ENCODE measurements at places on chromosomes 6 and 20.

GRCh38 chr20:61845233-61845671 is 220.4 kb downstream of the TAF4 start:
- DNase-seq, result no peak

DNA sequence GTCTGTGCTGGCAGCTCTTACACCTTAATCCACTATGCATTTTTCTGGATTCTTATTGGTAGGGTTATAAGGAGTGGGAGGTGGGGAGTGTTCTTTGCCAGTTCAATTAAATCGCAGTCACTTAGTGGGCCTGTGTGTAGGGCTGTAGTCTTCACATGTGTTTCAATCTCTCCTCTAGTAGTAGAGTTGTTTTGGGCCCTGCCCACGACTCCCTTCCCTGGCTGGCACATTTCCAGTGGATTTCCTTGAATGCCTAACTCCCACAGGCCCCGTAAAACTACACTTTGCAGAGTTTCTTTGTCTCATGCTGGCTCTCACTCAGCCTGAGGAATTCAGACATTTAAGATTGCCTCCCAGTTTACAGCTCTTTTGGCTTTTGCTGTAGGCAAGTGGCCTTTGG is 414.0 kb upstream of the OPRM1 start:
- DNase-seq, result no peak

DNA sequence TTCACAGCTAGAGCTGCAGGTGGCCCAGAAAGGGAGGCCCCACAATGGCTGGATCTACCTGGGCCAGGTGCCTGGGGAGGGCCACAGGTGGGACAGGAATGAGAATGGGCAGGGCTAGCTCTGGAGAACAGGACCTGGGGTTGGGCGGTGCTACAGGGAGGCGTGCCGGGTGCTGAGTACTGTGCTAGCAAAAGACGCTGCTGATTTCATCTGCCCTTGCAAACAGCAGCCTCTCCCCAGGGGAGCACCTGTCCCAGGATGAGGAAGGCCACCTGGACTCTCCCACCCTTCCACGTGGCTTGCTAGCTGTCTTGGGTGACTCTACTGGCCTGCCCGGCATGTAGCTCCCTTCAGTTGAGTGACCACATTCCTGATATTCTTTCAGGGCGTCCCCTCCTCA is 6.6 kb upstream of the YTHDF1 start:
- DNase-seq, result no peak

DNA sequence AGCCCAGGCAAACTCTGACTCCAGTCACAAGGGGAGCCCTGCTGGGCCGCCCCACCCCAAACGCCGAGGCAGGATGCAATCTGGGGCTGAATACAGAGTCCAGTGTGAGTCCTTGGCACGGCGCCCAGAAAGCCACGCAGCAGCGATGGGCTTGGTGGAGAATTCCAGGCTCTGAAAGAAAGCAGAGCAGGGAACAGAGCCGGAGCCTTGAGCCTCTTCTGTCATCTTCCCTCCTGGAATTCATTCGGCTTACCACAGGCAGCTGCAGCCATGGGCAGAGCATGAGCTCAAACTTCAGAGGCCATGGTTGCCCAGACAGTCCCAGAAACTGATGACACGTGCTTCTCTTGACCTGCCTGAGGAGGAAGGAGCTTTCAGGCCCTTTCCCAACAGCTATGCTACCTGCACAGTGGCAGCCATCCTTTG is 441.1 kb upstream of the JARID2 start:
- no peak for DNase-seq

GRCh38 chr20:11188843-11189603 is 515.2 kb upstream of the JAG1 start:
- DNase-seq, result no peak

DNA sequence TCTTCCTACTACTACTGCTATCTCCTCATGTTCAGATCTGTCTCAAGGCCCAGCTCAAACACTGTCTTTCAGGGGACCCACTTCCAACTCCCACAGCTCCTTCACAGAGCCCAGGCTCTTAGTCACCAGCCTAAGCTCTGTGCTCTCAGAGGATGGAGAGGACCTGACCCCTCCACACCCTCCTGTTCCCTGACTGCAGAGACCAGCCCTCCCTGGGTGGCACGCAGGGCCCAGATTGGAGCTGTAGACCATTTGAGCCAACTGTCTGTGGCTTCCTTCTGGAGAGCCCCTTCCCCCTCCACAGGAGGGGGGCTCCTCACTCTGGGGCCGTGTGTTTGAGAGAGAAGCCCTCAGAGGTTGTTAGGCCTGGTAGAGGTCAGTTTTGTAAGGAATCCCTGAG is 9.8 kb downstream of the SNPH start:
- DNase-seq, result no peak

- DNase-seq, result no peak
These were observed 37.6 kb downstream of the OR2B6 start for GRCh38 chr6:27994616-27995015.

- DNase-seq, result no peak
These were observed 775.8 kb downstream of the MAFB start for GRCh38 chr20:39913274-39913673.

Measured in CD4-positive, alpha-beta T cell treated with Interleukin-4 for 4 hours (primary cell).